Regular cardiac myocyte (primary cell): ENCODE measurements at places on chromosomes 1 and 21. TPM values are rescaled to one million over a fixed set of nuclear protein-coding genes. Genes with fewer than 3 reads are reported as not detected.

Gene MATN1
- total RNA-seq = 0.28 TPM in 1 of 2 replicates, not detected in the other

Gene ETV3L
- total RNA-seq = not detected in 2 replicates

Gene MEX3A
- 1.1 and 1.2 TPM in 2 replicates for total RNA-seq

Gene PRAMEF18
- not detected in 2 replicates for total RNA-seq

Gene AGT
- 0.19 and 5.4 TPM in 2 replicates for total RNA-seq

Gene ADAM30
- total RNA-seq = not detected in 2 replicates

Gene TSPEAR
- total RNA-seq = not detected in 2 replicates

Gene GPR161
- total RNA-seq = 7.9 and 11.7 TPM in 2 replicates

Gene OR10J4
- total RNA-seq = not detected in 2 replicates

Gene KCNE1
- 0.19 and 0.56 TPM in 2 replicates for total RNA-seq

Gene PIK3R3
- 4.5 and 5.0 TPM in 2 replicates for total RNA-seq

Gene SAMSN1
- total RNA-seq = not detected in 2 replicates

Gene TNFAIP8L2
- total RNA-seq = not detected in 2 replicates

Gene SLFNL1
- under 0.01 and 0.28 TPM in 2 replicates for total RNA-seq

Gene MLLT11
- total RNA-seq = 5.9 and 6.3 TPM in 2 replicates

Gene CLCA4
- not detected in 2 replicates for total RNA-seq

Gene ELAPOR1
- under 0.01 and 0.28 TPM in 2 replicates for total RNA-seq

Gene CCDC17
- 0.58 and 0.85 TPM in 2 replicates for total RNA-seq

Gene SMPDL3B
- under 0.01 and 0.28 TPM in 2 replicates for total RNA-seq

Gene GPR37L1
- not detected in 2 replicates for total RNA-seq

Gene TLR5
- 0.28 and 0.58 TPM in 2 replicates for total RNA-seq

Gene CD34
- total RNA-seq = 0.38 and 0.56 TPM in 2 replicates
